Fibroblast of skin of scalp (primary cell): ENCODE measurements at places on chromosomes 11 and 22.

- peak; percentile 39 for DNase-seq
Measured at GRCh38 chr11:85918910-85919794, 64.0 kb downstream of the CCDC83 start.

DNA sequence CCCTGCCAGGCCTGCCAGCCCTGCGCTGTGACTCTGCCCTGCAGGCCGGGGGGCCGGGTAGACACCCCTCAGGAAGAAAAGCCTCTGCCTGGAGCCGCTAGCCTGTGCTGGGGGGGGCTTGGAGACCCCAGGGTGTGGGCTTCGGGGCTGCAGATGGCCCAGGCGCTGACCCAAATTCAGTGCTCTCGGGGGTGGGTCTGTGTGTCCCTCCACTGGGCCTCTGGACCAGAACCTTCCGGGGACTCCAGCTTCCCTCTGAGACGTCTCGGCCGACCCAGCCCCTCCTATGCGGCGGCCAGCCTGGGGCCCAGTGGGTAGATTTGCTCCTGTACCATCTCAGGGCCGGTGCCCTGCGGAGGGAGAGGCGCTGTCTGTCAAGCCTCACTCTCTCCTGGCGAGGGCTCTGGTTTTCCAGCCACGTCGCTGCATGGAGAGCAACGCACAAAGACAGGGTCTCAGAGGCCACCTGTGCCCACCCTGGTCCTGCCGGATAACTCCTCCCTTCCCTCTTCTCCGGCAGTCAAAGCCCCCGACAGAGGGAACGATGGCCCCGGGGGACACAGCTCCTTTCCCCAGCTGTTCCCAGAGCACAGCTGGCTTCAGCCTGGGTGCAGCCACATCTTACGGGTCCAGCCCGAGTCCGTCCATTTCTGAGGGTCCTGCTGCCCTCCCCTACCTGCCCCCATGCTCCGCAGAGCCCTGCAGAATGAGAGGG, 40.1 kb upstream of the TOLLIP start:
- DNase-seq, result no peak

- DNase-seq, result peak; percentile 26
Measured at GRCh38 chr11:42003801-42004200, 544.3 kb upstream of the LRRC4C start.

- no peak for DNase-seq
Measured at GRCh38 chr22:30406400-30406799, 9.6 kb downstream of the SEC14L2 start.

DNA sequence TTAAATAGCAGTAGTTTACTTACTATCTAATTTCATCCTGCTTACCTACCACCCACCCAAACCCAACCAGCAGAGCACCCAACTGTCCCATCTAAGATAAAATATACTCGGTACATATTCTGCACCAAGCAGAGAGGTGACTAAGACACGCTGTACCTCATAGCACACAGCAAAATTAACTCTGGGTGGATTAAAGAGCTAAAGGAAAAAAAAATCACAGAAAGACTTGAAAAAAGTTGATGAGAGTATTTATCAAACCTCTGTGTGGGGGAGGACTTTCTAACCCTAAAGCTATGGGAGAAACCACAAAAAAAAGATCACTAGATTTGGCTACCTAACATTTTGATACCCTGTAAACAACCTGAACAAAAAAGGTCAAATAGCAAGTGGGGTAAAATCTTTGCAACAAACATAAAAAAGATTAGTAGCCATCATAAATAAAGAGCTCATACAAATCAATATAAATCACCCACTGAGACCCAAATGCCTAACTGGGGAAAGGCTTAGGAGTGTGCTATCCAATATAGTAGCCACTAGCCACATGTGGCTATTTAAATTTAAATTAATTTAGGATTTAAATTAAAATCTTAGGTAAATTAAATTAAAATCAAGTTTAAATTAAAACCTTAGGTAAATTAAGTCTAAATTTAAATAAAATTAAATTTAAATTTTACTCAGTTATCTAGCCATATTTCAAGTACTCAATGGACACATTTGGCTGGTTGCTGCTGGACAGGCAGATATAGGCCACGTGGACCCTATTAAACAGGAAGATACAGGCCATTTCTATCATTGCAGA, 25.6 kb upstream of the CD5 start:
- no peak for DNase-seq

DNA sequence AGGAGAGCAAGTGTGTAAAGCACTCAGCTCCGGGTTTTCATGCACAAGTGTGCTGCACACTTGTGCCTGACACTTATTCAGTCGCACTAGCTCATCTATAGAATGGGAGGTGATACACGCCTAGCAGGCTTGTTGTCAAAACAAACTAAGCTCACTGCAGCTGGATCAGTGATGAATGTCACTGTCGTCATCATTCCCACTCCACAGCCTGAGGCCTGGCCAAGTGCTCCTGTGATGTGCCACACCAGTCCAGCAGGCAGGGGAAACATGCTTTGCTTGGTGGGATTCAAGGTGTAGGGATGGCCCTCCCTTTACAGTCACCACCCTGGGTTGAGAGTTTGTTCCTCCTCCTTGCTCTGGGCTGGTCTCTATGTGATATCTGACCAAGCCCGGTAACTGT, 6.8 kb downstream of the MPST start:
- DNase-seq, result no peak

GRCh38 chr11:78926633-78927338, 352.1 kb upstream of the NARS2 start:
- peak; percentile 18 for DNase-seq

DNA sequence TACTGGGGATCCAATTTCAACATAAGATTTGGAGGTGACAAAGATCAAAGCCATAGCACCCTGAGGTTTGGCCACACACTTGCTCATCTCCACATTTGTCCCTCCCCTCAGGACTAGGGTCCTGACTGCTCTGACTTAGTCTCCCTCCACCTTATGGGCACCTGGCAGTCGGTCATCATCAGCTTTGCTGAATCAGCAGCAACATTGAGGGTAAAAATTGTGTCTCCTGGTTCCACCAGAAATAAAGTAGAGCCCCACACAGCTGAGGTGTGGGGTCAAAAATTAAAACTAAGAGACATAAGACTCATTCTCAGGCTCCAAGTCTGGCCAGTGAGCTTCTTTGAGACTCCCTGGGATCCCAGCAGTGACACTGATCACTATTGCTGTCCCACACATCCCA, 56.2 kb downstream of the GGTLC2 start:
- no peak for DNase-seq

DNA sequence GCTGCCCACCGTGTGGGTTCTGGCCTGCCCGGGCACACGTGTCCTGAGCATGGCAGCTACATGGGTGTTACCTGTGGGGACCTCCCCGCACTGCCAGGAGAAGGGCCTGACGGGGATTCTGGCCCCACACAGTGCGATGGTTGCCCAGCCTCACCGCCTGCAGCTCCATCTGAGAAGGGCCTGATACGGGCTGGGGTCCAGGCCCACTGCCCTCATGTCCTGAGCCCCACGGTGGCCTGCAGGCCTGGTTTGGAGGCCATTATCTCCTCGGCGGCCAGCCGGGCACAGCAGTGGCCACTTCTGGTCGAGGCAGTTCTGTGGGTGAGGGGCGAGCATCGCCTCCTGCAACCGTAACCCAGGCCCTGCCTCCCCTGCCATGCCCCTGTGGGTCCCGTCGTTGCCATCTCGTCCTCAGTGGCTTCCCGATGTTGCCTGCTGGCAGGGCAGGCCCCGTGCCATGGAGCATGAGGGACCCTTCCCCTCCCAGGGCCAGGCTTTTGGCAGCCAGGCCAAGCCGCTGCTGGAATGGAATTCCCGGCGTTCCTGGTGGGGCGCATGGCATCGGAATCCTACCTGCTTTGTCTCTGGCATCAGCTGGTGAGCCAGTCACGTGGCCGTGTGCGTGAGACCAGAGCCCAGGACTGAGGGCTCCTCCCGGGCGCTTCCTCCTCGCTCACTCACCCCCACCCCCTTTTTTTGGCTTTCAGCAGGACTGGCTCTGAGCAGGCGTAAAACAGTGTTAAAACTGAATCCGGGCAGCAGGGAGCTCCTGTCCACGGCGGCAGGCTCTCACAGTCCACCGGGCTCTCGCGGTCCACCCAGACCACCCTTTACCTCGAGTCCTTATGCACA, 71.9 kb upstream of the PPARA start:
- peak; percentile 53 for DNase-seq

- no peak for DNase-seq
Measured at GRCh38 chr11:117627259-117627658, 169.8 kb downstream of the DSCAML1 start.
